ENCODE measurements at places on chromosomes 5 and 9.

GRCh38 chr9:121333950-121334773 is 35.9 kb downstream of the STOM start:
- no peak for DNase-seq

GRCh38 chr9:14433351-14434157 is 119.6 kb upstream of the NFIB start:
- DNase-seq, result no peak

DNA sequence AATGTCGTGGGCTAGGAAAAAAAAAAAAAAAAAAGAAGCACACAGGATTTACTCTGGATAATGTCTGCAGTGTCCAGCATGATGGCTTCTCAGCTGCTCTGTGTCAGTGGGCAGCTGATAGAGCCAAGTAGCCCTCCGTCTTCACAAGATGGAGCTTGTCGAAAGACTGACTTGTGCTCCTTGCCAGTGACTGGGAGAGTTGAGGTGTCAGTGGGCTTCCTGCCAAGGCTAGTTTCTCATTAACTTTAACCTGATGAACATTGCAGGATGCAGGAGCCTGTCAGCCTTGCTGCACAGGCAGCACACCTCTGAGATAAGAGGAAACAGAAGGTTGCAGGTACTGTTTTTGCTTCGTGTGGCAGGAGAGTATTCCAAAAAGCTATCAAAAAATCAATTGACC is 171.4 kb upstream of the SGCD start:
- DNase-seq, result no peak

DNA sequence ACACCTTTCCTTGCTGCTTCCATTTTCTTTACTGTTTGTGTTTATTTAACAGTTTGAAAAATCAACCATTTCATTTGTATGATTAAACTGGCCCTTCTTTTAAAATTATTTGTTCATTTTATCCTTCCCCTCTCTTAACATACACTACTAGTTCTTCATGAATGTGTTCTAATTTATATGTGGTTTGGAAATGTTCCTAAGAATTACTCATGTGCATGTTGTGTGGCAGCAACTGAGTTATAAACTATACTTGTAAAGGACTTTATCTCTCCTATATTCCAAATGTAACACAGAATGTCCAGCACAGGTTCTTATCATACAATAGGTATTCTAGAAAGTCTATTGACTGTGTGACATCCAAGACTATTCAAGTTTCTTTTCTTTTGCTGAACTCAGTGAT is 358.2 kb upstream of the MEF2C start:
- DNase-seq, result no peak

DNA sequence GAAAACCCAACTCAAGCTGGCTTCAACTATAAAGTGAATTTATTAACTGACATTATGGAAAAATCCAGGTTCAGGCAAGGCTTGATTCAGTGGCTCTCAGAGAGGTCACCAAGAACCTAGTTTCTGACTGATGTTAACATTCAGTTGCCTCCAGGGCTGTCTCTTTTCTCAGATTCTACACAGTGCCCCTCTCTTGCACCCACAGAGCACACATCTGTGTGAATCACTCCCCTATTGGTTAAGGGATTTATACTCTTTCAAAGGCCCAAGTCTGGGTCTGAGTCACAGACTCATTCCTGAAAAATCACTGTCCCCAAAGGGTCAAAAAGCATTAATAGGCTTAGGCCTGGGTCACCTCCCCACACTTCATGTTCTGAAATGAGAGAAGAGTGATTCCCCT is 6.2 kb upstream of the HAVCR2 start:
- DNase-seq, result no peak

GRCh38 chr5:81180780-81181460 is 52.2 kb upstream of the CKMT2 start:
- no peak for DNase-seq

- DNase-seq, result no peak
Observed at GRCh38 chr5:16483361-16483760, 17.8 kb upstream of the ZNF622 start.

DNA sequence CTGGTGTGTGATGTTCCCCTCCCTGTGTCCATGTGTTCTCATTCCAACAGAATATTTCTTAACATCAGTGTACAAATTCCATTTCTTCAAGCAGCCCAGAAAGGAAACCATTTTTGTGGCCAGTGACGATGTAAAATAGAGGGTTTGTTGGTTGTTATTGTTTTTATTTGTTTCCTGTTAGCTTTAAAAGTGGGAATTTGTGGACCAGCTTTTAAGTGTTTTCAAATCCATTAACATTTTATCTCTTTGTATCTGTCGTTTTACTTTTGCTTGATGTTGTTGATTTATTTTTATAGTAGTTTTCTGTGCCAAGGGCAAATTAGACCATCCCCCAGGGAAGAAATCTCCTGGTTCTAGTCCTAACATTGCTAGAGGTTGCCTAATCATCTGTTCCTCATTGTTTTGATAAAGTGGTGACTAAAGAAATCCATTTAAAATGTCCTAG is 100.0 kb downstream of the GDNF start:
- DNase-seq, result no peak

DNA sequence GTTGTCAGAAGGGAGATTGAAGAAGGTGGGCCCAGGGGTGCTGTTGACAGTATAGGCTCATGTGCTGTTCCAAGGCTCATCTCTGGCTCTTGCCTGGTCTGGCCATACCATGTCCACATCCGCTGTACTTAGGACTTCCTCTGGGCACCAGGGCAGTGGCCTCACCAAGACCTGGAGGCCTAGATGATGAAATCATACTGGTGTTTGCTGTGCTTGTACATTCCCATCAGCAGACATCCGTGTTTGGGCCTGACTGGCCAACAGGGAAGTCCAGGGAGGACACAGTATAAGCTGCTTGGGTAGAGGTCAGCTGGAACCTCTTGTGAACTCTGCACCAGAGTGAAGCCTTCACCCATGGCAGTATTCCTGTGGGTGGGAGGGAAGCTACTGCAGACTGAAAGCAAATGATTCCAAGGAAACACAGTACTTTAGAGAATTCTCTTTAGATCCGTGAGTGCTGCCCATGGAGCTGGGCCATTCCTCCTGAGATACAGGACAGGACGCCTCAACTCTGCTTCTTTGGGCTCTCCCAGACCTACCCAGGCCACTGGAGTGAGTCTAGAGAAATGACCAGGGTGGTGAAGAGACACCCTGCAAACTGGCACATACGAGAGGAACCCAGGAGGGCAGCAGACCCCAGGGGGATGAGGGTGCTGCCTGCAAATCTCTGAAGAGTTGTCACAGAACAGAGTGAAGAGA is 22.5 kb downstream of the POLR1E start:
- no peak for DNase-seq

GRCh38 chr9:78663369-78663768 is 366.4 kb downstream of the PSAT1 start:
- DNase-seq, result no peak

- DNase-seq, result no peak
Observed at GRCh38 chr9:70594386-70594944, 180.0 kb upstream of the KLF9 start.

DNA sequence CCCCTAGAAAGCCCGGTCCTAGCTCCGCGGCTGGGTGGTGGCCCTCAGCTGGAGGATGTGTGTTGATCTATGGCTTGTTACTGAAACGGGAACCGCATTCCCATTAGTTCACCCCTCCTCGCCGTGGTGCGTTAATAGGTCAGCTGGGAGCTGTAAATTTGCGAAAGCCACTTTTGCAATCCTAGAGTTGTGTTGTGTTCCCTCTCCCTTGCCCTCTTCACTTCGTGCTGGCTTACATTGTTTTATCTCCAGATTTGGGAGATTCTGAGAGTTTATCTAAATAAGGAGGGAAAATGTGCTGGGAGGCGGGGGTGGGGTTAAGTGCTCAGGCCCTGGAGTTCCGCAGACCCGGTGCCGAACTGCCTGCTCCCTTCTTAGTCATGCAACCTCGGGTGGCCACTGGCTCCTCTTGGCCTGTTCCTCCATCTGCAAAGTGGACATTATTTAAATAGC is 62.8 kb downstream of the HMCN2 start:
- DNase-seq, result no peak

DNA sequence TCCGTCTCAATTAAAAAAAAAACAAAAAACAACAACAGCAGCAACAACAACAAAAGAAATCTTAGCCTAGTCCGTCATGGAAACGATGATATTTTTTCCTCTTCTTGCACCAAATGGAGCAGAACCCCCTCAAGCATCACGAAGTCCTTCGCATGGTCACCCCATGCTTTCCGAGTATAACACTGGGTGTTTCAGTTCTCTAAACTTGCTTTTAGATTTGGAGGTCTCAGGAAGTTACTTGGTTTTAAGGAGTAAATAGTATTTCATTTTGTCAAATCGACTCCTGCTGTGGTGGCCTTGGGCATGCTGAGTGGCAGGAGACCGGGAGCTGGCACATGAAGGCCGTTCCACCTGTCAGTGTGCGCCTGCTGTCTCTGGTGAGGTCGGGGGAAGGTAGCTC is 118.5 kb upstream of the CACNA1B start:
- no peak for DNase-seq

DNA sequence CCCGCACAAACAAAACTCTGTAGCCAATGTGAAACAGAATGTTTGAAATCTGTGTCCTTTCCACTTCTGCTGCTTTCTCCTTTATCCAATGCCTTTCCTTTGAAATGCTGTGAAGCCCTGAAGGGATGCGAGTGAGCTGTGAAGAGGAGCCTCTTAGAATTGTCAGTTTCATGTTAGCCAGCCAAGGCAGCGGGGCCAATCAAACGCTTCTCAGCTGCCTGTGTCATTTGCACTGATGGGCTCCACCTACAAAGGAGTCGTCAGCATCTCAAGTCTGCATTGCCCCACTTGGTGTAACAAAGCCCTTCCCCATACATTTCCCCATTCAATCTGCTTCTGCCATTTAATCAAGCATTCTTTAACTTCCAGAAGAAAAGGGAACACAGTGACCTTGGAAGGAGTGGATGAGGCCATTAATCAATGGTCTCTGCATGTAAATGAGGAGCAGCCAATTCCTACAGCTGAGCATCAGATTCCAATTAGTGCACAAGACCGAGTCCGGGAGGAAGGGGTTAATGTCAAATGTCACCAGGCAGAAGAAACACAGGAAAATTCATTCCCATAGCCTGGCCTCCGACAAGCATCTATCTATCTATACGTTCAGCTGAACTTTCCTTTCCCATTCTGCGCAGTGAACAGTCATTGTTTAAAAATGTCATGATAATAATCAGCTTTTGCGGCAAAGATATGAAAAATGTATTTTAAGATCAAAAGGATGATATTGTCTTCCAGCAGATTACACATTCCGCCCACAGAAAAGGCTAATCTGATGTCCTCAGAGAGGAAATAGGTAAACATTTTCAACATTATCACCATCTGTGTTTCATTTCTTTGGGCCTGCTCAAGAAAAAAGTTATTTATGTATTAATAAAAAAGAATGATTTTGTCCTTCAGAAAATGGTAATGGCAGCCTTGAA is 154.6 kb downstream of the FSTL4 start:
- DNase-seq, result no peak

- DNase-seq, result no peak
Observed at GRCh38 chr9:72930828-72931227, 22.0 kb downstream of the ALDH1A1 start.

GRCh38 chr5:173926359-173926758 is 38.2 kb downstream of the CPEB4 start:
- DNase-seq, result no peak

DNA sequence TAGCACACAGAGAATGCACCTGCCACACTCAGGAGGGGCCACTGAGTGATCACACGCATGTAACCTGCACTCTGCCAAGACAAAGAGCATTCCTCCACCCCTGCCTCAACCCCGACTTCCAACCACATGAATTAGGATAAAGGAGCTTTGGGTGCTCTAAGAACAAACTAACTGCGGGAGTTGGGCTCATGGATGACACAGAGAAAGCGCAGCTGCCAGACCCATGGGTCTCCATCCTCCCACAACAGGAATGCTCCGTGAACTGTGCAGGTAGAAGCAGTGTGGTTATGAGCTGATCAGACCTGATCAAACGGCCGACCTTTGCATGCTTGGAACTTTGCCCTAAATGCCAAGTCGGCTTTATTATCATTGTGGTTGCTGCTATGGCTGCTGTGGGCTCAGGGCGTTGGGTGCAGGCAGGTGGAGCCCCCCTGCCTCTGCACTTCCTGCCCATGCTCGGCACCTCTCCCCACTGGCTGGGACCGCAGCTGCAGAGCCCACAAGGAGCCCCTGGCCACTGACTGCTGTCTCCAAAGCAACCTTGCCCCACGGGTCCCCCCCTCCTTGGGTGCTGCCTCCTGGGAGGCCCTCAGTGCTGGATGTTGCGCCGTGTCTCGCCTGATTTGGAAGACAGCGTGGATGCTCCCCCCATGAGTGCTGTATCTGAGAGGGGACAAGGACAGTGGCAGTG is 2.6 kb upstream of the SLC6A3 start:
- DNase-seq, result no peak

DNA sequence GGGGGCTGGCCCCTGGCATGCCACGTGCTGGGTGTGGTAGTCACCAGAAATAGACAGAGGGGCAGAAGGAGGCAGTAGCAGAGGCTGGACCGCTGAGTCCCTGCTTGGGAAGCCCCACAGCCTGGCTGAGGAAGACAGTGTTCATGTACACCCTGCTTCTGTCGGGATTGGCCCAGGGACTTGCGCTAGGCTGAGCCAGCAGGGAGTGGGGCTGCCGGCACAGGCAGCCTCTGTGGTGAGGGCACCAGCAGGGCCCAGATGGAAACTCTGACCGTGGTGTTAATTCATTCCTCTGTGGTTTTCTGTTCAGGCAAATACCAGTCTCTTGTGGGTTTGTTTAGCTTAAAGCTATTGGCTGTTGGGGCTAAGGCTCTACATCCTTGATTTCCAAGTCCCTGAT is 108.6 kb upstream of the RAD23B start:
- no peak for DNase-seq

DNA sequence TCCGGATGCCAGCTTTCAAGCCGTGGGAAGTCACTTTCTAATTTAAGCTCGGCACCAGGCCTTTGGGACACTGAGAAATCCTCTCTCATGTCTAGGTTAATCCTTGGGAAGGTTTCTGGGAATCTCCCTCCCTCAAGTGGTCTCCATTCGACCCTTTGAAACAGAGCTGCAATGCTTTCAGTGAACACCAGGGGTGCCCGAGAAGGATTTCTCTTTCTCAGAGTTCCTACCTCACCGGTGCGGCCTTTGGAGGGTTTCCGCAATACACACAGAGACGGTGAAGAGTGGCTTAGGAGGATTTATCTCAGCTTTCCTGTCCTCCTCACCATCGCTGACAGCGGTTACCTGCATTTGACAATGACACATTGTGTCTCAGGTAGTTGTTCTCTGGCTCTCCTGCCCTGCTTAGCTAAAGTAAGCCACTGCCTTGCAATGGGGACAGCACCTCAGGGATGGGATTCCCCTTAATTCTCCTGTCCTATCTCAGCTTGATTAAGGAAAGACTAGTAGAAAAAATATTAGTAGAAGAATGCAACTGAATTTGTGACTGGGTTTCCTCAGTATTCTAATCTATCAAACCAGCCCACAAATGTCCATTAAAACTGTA is 180.6 kb downstream of the GABRG2 start:
- no peak for DNase-seq

DNA sequence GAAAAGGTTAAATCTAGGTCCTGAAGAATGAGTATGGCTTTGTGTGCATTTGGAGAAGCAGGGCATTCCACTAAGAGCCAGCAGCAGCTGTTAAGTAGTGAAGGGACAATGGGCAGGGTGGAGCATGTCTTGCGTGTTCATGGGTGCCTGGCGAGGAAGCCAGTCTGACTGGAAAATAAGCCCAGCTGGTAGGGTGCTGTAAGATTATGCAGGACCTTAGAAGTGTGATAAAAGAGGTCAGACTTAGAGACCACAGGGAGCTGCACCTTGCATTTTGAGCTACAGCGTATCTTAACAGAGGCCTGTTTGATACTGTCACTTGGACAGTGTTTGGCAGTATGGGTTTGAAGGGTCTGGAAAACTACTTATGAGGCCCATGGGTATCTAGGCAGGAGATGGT is 131.7 kb upstream of the ELL2 start:
- DNase-seq, result no peak

- no peak for DNase-seq
Observed at GRCh38 chr5:36305571-36306326, 4.0 kb upstream of the RANBP3L start.
